ENCODE measurements at places on chromosomes 13 and 19.

DNA sequence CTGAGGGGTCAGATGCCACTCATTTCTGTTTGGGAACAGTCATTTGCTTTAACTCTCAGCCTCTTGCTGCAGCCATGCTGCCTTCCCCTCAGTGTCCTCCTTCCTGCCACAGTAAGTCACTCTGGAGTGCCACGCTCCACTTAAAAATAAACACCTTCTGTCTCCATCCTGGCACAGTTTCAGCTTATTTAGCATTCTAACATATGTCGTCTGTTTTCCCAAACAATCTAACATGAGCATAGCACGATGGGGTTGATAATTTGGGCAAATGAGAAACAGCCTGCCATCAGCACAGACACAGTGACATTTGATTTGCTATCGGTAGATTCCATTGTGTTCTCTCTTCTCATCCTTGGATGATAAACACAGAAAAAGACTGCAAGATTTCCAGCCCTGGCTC lies 768.6 kb downstream of the UQCRFS1 start:
- DNase-seq, result no peak

- DNase-seq, result no peak
Measured at GRCh38 chr13:24328145-24328544, 18.8 kb downstream of the C1QTNF9 start.

DNA sequence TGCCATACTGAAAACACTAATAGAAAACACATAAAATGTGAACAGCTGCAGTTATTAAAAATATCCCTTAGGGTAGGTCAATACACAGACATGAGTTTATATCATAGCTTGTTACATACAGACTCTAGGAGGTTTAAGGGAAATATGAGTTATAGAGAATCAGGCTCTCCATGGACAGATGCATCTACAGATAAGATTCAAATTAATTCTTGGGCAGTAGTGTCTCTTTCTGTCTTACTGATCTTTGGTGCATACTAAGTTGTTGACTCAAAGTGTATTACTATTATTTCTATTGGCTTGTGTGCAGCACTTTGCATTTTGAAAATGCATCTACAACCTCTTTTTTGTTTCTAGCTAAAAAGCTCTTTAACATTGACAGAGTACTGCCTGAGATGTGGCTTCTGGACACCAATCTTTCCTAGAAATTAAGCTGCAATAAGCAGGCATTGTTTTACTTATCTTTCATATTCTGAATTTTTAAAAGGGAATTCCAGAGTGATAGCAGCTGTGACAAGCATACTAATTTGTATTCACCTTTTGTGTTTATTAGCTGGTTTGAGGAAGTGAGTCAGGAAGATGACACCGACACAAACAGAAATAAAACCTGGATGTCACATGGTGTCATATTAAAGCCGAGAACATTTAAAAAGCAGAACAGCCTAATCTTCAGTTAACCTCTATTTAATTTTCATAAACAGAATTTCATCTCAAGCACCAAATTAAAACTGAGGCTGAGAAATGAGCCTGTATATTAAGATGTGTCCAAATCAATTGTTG lies 399.0 kb downstream of the PCDH9 start:
- no peak for DNase-seq

DNA sequence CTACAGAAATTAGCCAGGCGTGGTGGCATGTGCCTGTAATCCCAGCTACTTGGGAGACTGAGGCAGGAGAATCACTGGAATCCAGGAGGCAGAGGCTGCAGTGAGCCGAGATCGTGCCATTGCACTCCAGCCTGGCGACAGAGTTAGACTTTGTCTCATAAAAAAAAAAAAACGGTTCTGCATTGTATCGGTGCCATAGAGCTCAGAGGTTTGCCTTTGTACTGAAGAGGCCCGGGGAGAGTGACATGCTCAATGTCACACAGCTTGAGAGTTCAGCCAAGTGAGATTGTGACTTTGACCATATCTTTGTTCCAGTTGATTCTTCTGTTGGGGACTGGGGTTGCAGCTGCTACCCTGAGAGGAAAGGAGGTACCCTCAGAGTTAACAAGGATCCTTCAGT lies 4.3 kb downstream of the HAUS8 start:
- DNase-seq, result no peak

DNA sequence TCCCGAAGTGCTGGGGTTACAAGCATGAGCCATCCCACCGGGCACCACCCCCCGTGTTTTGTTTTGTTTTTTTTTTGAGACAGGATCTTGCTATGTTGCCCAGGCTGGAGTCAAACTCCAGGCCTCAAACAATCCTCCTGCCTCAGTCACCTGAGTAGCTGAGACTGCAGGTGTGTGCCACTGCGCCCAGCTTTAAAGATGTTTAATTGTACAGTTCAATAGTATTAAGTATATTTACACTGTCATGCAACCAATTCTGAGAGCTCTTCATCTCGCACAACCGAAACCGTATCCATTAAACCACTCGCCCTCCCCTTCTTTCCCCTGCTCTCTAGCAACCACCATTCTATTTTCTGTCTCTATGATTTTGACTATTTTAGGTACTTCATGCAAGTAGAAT lies 15.6 kb downstream of the NUCB1 start:
- no peak for DNase-seq

- DNase-seq, result no peak
Measured at GRCh38 chr13:109817591-109818535, 31.5 kb upstream of the IRS2 start.

DNA sequence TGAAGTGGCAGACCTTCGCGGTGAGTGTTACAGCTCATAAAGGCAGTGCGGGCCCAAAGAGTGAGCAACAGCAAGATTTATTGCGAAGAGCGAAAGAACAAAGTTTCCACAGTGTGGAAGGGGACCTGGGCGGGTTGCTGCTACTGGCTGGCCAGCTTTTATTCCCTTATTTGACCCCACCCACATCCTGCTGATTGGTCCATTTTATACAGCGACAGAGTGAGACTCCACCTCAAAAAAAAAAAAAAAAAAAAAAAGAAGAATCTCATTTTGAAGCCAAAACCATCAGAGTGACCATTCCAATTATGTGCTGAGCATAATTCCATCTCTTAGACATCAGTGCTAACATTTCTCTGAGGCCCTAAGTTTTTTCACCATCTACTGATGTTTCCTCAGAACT lies 1.9 kb upstream of the ZNF552 start:
- no peak for DNase-seq

DNA sequence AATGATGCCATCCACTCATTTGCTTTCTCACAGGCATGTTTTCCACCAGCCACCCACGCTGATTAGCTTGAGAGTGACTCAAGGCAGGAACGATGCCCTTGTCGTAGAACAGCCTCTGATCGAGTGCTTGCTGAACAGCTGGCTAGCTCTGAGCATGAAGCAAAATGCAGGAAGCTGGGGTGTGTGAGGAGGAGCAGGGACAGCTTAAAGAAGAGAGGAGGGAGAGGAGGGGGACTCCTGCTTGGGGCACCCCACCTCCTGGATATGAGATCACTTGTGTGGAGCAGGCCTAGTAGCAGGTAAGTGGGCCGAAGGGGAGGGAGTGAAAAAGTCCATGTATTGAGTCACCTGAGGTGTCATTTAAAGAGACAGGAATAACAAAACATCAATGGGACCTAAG lies 48.8 kb downstream of the IRS2 start:
- no peak for DNase-seq

DNA sequence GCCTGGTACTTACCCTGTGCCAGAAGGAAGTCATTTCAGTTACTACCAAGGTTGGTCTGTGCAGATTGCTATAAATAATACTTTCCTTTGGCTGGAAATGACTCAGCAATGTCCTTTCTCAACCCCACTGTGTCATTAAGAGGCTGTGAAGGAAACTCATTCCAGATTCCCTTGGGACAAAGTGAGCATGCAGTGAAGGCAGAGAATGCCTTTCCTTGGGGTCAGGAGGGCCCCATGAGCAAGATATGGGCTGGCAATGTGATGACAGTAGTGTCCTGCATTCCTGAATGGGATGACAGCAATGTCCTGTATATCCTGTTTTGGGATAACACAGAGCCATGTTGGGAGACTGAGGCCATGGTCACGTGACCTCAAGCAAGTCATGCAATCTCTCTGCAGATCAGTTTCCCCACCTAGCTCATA lies 213.1 kb upstream of the TMTC4 start:
- no peak for DNase-seq

DNA sequence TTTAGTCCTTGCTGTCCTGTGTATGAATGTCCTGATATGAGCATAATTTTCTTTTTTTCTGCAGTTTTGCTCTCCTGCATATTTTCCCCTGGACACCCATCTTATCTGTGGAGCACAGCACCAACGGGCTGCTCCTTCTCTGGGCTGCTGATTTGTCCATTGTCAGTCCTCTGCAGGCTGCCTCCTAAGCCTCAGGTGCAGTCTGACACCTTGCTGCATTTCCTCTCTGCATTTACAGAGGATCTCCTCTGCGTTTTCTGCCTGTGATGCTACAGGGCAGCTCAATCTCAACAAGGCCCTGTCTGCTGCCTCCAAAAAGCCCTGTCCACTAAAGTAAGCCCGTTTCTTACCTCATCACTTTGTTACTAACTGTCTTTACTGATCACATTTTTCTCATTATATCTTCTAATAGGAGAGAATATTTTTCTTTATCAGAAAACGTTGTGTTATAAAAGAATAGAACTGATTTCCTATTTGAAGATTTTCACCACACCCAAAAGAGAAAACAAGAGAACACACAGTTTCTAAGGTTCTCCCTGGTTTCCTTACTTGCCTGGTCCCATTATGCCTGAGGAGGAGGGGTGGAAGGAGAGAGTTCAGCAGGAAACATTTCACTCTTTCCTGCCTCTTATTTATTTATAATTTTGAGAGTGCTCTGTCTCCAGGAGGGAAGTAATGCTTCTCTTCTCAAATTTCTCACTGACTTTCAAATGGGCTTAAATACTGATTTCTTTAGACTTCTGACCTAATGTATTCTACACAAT lies 65.6 kb upstream of the TDRD3 start:
- no peak for DNase-seq

DNA sequence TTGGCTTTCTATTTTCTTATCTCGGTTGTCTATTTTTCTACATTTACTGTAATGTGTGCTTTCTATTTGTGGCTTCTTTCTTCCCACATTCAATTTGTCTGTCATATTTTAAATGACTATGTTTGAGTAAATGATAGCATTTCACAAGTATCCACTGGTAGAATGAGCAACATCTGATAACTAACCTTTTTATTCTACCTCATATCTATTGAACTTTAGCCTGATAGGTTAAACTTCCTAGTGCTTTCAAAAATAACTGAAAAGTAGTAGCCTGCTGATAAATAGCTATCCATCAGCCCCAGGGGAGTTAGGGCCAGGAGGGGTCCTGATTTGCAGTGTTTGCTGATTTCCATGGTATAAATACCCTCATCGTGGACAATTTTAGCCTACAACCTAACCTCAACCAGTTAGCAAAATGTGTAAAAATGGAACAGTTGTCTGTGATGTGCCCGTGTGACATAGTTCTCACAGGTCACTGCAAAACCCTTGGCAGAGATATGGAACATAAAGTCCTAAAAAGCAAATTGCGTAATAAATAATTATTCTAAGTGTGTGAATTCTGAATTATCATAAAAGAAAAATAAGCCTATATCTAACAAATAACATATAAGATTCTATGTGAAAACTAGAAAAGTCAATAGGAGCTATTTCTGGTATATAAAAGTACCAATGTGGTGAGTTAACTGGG lies 32.1 kb downstream of the KCTD12 start:
- DNase-seq, result no peak

GRCh38 chr19:38718747-38719543 lies 25.3 kb downstream of the CAPN12 start:
- DNase-seq, result no peak

GRCh38 chr19:57689750-57690149 lies 8.0 kb downstream of the ZNF551 start:
- no peak for DNase-seq

- DNase-seq, result no peak
Measured at GRCh38 chr19:43596842-43597461, 557 bp downstream of the ZNF576 start.

DNA sequence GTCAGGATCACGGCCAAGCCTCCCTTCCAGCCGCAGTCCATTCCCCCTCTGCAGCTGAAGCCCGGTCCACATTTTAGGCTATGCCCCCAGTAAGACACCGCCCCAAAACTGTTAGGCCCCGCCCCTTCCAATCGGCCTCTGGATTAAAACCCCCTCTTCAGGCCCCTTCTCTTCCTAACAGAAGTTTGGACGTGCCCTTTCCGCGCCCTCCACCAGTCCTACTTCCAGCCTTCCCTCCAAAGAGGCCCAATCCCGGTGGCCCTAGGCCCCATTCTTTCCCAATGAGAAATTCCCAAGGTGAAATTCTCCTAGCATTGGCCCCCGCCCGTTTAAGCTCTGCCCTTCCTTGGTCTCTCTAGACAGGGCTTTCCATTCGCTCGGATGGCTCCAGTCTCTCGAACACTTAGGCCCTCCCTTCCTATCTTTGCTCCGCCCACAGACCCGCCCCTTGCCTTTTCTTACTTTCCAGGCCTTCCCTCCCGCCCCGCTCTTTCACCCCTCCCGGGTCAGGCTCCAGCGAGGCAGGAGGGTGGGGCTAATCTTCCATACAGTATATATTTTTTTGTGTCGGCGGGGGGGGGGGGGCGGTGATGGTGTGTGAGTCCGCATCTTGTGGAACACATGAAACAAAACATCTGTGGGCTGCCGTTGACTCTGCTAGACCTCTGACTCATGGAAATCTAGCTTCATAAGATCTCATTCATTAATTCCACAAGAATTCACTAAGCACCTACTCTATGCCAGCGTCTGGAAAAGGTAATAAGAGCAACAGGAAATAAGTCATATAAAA lies 13.6 kb downstream of the LTBP4 start:
- peak; percentile 92 for DNase-seq

DNA sequence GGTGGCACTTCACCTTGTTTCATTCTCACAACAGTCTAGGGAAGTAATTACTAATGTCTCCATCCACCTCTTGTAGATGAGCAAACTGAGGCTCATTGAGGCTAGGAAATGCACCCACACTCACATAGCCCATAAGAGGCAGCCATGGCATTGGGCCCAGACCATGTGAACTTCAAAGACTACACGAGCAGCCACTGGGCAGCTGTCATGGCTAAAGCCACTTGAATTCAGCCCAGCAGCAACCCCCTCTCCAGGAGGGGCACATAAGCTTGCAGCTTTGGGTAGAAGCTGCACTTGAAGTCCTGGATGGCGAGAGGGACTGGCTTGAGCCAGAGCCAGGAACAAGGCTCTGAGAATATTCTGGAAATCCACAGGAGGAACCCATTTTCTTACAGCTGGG lies 13.4 kb downstream of the ALOX5AP start:
- DNase-seq, result no peak

DNA sequence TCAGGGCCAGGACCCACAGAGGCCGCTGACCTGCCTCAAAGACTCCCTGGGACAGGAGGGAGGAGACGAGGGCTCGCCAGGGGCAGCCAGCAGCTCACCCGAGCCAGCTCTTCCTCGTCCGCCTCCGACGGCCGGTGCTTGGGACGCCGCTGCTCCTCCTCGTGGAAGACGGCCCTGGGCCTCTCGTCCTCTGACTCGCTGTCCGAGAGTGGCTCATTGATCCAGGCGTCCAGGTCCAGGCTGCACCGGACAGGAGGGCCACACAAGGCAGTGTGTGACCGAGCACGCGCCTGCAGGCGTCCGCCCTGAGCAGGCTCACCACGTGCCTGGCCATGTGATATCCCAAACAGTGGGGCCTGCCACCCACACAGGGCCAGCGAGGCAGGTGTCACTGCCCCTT lies 19.8 kb downstream of the IZUMO4 start:
- DNase-seq, result no peak

Measured in activated T-cell treated with anti-CD3 and anti-CD28 coated beads, Interleukin-2, amount 50 U/mL, for 72 hours (primary cell).